ENCODE measurements at places on chromosomes 5 and 9. TPM values are rescaled to one million over a fixed set of nuclear protein-coding genes. Genes with fewer than 3 reads are reported as not detected.

PDGFRB gene
- 0.09 TPM for total RNA-seq

OTULINL gene
- 15.9 TPM for total RNA-seq

FBN2 gene
- total RNA-seq: 12.1 TPM

FOXD4L6 gene
- 0.06 TPM for total RNA-seq

IL17B gene
- not detected for total RNA-seq

TCF7 gene
- total RNA-seq: 11.3 TPM

ENHO gene
- total RNA-seq: 2.0 TPM

MCTP1 gene
- total RNA-seq: 8.3 TPM

SLC22A4 gene
- total RNA-seq: 5.0 TPM

RAD17 gene
- 18.4 TPM for total RNA-seq

ANKRD31 gene
- 0.08 TPM for total RNA-seq

PTGR1 gene
- total RNA-seq: 336 TPM

B4GALT1 gene
- total RNA-seq: 190 TPM

PCDHA12 gene
- total RNA-seq: 3.4 TPM

OR13F1 gene
- not detected for total RNA-seq

FOXI1 gene
- total RNA-seq: not detected

F2RL2 gene
- total RNA-seq: 3.7 TPM

TXNDC8 gene
- not detected for total RNA-seq

CTSL gene
- 686 TPM for total RNA-seq

ACSL6 gene
- total RNA-seq: not detected

CEL gene
- total RNA-seq: 0.58 TPM

PCDHB7 gene
- not detected for total RNA-seq

CD180 gene
- total RNA-seq: not detected

GARNL3 gene
- 2.6 TPM for total RNA-seq

RNF183 gene
- total RNA-seq: not detected

ORM2 gene
- not detected for total RNA-seq

FXN gene
- 26.8 TPM for total RNA-seq

CSF2 gene
- 0.47 TPM for total RNA-seq

IL3 gene
- not detected for total RNA-seq

NR2F1-AS1 gene
- 4.3 TPM for total RNA-seq

TTC23L gene
- total RNA-seq: not detected

SAXO1 gene
- total RNA-seq: not detected

OBP2A gene
- not detected for total RNA-seq
